T1000 (cell line): ENCODE measurements at places on chromosomes 4 and X.

DNA sequence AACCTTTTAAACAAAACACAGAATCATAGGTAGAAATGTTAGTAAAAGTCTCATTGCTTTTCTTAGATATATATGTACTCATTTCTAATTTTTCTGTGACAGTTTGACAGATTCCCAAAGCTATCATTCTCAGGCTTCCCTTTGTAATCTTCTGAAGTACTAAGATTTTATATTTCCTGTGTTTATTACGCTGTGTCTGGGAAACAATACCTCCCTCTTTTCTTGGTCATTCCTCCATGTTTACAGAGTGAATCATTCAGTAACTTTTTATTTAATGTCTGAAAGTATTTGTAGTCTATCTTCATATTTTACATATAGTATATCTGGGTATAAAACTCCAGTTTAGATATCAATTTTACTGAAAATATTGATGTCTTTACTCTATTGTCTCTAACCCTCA is 1826.3 kb upstream of the IGFBP7 start:
- no peak for DNase-seq

DNA sequence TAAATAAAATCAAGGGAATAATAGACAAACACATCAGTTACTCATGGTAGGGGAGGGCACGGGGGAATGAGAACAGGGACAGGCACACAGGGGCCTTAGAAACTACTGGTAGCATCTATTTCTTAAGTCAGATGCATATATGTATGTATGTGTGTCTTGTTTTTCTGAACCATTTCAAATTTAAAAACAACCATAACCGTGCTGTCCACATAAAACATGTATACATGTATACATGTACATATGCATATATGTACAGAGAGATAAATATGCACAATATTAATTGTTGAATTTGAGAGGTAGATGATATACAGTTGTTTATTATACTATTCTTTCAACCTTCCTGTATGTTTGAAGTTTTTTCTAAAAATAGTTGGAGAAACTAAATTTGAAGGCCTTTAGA is 7.8 kb upstream of the AWAT1 start:
- no peak for DNase-seq

DNA sequence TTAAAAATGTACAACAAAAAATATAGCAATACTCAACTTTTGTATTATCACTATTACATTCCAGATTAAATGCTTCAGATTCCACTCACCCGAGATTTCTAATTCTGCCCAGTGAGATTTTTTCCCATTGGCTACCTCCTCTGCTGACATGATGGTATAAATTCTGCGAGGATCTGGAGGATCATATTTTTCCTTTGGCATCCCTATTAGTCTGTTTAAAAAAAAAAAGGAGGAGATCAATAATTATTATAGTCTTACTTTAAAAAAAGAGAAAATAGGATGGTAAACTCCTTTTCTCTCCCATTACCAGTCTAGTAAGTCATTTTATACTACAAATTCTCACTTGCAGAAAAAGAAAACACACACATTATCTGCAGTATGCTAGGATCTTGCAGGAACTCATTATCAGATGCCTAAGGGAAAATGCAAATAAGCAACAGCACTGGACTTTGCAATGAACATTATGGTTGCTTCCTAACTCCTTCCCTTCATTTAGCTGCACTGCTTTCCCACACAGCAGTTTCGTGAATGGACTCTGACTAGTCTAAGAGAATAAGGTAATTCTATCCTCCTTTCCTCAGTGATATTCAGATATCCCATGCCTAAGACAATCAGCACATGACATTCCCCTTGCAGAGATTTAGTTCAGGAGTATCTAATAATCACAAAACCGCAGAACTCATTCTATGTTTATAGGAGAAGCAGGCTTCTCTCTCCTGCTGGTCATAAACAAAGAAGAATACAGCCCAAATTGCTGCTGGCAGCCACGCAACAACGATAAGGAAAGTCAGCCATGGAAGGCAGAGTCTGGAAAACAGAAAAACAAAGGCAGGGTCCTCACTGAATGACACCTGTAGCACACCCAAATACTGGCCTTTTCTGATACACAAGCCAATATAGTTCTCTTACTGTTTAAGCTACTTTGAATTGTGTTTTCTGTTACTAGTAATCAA is 42.7 kb downstream of the CNOT6L start:
- no peak for DNase-seq

GRCh38 chr4:40909363-40909876 is 159.7 kb downstream of the NSUN7 start:
- DNase-seq: peak; percentile 68

DNA sequence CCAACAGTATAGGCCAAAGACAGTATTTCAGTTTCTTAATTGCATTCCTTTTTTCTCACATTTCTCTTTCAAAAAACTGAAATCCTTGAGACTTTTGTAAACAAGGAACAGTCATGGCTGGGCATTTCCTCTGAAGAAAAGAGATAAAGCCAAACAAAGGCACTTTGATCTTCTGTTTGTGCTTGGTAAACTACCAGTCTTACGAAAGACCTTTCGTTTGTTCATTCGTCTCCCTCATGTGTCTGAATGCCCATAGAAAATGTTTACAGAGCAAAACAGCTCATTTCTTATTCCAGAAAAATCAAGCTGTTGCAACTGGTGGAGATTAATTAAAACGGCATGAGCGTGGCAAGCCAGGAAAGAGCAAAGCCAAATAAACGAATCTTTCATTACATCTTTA is 178.0 kb downstream of the GASK1B start:
- DNase-seq: no peak

DNA sequence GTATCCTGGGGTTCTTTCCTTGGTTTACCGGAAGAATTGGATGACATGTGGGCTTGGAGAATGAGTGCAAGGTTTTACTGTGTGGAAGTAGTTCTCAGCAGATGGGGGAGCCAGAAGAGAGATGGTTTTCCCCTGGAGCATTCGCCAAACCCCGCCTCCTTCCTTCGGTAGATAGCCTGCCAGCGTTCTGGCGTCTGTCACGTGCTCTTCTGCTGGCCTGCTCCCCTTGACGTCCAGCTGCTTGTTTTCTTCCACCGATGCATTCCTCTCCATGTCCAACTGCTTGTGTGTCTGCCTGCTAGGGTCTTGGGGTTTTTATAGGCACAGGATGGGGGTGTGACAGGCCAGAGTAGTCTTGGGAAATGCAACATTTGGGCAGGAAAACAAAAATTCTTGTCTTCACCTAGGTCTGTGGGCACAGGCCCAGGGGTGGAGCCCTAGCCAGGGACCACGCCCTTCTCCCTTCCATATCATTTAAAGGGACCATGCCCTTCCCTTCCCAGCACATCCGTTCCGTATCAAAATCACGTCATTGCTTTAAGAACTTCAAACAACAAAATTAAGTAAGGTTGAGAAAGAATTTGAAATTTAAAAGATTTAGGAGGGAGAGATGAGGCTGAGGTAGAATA is 538.7 kb upstream of the SMIM31 start:
- DNase-seq: no peak

DNA sequence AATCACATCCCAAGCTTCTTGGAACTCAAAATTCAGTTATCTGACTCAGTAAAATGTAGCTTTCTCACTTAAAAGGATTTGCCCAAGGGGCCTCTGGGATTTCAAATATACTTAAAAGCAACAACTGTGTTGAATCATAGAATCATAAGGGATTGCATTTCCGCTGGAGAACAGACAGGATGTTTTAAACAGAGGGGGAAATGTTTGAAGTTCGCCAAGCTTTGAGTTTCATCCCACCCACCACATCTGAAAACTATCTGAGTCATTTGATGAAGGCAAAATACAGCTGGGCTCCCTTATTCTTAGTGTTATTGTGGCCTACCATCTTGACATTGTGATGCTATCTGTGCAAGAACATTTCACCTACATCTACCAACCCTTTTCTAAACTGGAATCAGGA is 73.5 kb downstream of the PPP1R2C start:
- no peak for DNase-seq

- DNase-seq: no peak
Measured at GRCh38 chr4:101103381-101104142, 243.8 kb downstream of the PPP3CA start.

- no peak for DNase-seq
Measured at GRCh38 chrX:135315864-135316263, 6.6 kb downstream of the ETDC start.

- DNase-seq: peak; percentile 55
Measured at GRCh38 chr4:113645771-113646441, 115.6 kb downstream of the CAMK2D start.

DNA sequence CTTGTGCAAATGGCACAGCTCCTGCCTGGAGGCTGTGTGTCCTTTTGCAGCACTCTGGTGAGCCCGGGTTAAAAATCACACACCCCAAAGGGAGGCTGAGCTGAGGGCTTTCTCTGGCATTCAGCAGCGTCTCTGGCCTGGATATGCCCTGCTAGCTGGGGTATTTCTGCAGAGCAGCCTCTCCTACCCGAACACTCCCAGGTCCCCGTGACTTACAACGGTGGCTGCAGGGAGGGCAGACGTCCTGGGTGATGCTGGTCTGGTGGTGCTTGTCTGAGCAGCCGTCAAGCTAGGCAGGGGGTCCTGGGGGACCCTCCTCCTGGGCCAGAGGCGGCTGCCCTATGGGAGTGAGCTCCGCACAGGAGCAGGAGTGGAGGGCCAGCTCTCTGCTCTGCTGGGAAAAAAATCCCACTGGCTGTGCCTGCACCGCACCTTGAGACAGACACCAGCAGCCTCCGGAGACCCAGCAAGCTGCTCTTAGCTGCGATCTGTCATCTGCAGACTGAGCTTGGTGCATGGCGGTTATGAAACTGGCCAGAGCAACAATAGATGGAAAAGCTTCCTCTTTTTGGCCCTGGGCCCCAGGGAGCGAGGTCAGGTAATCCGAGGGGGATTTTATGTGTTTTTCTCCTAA is 41.3 kb upstream of the ASMTL start:
- no peak for DNase-seq

DNA sequence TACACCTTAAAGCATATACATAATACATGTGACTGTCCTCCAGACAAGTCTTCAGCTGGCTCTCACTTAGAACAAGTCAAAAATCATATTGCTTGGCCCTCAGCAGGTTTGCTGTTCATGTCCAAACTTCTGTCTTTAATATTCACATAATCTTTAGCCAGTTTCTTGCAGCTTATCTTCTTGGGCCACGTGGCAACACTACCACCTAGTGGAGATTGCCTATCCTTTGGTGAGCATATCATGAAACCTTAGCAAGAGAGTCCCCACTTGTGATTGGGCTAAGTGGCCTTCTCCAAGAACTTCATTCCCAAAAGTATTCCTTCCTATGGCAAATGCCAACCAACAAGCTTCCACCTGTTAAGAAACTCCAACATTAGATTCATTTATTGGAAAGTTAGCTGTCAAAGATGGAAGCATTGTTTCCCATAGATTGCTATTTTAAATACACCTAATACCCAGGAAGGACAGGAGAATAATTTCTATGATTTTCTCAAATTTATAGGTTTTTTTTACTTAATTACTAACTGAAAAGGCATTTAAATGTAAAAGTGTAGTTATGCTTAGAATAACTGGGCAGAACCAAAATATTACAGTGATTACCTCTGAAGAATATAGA is 231.9 kb upstream of the INTU start:
- DNase-seq: peak; percentile 20

DNA sequence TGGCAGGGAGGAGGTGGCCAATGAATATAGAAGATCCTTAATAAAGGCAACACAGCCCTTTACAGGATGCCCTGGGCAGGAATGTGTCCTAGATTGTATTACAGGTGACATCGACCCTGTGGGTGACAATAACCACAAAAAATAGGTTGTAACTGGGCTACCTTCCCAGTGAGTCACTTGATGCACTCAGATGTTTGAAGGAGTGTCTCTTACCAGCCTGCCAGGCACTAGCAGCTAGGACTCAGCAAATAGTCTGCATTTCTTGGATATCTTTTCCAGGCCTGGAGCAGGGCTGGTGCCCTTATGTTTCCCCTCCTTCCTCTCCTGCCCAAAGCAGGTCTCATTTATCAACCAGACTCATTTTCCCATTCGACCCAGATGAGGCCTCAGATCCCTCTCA is 50.9 kb upstream of the TMEM164 start:
- no peak for DNase-seq

- DNase-seq: no peak
Measured at GRCh38 chrX:10726647-10727046, 106.3 kb upstream of the MID1 start.

DNA sequence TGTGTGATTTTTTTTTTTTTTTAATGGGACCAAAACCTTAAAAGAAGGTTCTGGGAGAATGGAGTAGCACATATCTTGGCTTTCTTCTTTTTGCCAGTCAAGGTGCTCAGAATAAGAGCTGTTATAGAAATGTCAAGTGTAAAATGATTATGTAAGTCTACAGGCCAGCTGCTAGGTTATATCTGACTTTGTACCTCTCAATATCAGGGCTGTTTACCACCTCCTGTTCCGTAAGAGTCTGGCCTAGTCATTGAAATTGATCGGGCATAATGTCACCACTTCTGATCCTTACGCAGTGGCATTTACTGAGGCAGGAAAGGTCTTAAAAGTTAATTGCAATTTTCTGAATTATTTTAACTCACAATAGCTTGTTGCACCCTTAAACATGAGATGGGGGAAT is 41.1 kb downstream of the LIMCH1 start:
- DNase-seq: no peak

- no peak for DNase-seq
Measured at GRCh38 chr4:123510659-123511058, 114.1 kb downstream of the SPRY1 start.

- DNase-seq: peak; percentile 3
Measured at GRCh38 chrX:9816084-9816700, 30.0 kb downstream of the SHROOM2 start.

DNA sequence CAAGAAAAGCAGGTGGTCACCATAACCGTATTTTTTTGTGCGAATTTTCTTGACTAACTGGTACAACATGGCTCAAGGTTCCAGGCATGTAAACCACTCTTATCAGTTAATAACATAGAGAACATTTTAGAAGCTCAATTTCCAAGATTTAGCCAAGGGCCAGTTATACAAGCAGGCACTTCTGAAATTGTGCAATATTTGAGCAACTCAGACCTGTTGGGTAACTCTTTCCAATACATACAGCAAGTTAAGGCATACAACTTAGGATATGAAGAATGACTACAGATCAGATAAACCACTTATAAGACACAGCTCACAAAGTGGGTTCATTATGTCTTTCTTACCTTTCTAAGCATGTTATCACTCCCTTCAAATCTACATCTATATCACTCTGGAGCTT is 43.9 kb downstream of the ZNF280C start:
- no peak for DNase-seq

GRCh38 chr4:52617336-52618020 is 41.6 kb downstream of the USP46 start:
- DNase-seq: no peak

- peak; percentile 50 for DNase-seq
Measured at GRCh38 chr4:102620697-102621497, 119.7 kb downstream of the NFKB1 start.

- DNase-seq: no peak
Measured at GRCh38 chrX:123518791-123519190, 214.1 kb downstream of the THOC2 start.

- no peak for DNase-seq
Measured at GRCh38 chrX:38563030-38563429, 1.7 kb downstream of the TSPAN7 start.

GRCh38 chr4:1799387-1800375 is 6.6 kb downstream of the FGFR3 start:
- no peak for DNase-seq

DNA sequence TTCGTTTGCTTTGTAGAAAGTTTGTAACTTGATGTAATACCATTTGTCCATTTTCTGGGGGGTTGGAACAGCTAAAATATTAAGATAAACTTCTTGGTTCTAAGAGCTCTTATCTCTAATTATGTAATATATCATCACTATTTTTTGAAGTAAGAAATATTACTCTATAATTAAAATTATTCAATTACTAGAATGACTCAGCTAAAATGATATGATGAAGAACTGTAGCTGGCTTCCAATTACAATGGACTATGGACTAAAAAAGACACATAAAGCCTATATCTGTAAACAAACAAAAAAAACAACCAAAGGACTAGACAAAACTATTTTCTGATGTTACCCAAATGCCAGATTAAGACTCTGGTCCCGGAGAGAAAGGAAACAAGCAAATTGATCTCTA is 569.4 kb downstream of the PCDH18 start:
- no peak for DNase-seq
